Dermis microvascular lymphatic vessel endothelial cell (primary cell): ENCODE measurements at places on chromosomes 7 and 10.

DNA sequence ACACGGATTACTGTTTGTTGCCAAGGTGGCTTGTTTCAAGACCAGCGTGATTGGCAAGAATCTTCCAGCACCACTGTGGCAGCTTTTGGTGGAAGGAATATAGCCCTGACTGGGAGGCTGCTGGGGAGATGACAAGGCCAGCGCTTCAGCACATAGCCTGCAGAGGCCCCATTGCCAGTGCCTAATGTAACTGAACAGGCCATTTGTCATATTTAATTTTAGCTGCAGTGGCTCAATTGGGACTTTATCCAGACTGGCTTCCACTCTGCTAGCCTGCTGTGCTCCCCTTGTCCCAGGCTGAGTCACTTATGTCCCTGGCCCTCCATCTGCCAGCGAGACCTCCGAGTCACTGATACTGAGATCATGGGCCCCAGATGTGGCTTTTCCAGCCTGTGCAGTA is 483.1 kb downstream of the GALNT17 start:
- no peak for DNase-seq

- DNase-seq, result peak; percentile 13
Measured at GRCh38 chr10:96585736-96586418, 935 bp downstream of the TM9SF3 start.

DNA sequence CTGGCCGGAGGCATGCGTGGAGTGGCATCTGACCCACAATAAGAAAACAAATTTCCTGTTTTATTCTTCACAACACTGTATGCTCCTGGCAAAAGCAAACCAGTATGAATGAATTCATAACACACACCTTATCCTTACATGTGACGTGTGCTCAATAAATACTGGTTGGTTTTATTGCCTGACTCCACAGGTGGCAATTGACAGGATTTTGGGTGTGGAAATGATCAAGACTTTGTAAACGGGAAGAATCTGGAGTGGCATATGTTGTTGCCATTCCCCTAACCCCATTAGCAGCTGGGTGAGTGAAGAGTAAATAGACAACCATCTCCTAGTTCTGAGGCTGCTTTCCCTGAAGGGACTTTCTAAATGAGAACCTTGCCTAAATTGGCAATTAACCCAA is 215.5 kb upstream of the AOAH start:
- no peak for DNase-seq

DNA sequence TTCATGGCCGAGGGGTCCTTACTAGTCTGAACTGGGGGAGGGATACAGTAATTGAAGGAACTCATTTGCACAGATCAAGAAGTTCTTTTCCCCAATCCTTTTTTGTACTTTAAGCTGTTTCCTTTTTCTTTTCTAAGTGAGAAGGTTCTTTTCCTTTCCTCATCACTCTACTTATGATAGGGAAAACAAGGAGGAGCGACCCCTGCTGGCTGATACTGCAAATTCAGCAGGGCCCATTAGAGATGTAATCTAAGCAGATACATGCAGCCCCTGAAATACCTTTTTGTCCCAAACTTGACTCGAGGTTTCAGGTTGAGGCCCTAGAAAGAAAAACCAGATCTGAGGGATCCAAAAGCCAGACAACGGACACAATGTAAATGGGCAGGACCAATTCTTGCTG is 305.5 kb downstream of the DNAJB9 start:
- DNase-seq, result peak; percentile 4

GRCh38 chr10:114930320-114930719 is 7.7 kb upstream of the TRUB1 start:
- DNase-seq, result no peak

DNA sequence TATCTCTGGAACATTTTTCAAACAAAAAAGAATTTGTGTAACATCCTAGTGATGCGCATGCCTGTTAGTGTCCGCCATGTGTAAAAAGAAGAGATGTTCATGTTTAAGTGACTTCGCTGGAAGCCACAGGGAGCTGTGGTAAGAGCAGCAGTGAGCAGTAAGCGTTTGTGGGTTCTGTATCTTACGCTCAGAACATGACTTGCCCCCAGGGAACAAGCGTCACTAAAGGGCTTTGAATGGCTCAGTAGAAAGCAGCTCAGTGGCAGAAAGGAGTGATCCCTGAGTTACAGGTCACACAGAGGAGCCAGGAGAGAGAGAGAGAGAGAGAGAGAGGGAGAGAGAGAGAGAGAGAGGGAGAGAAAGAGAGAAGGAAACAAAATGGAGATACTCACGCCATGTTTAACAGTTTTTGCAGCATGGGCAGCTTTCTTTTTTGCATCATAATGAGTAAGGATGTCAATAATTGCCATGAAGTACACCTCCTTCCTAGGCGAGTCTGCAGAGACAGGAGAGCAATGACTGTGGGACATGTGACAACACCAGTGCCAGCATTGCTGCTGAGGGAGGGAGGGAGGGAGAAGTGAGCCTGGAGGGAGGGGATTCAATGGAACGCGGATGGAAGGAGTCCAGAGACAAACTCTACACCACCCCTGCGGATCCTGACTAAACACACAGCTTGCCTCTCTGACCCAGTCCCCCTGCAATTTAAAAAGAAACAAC is 174.6 kb downstream of the PIP4K2A start:
- no peak for DNase-seq

- DNase-seq, result peak; percentile 21
Measured at GRCh38 chr7:111788286-111789047, 226.2 kb upstream of the IMMP2L start.

- no peak for DNase-seq
Measured at GRCh38 chr10:82071231-82071630, 196.2 kb downstream of the NRG3 start.

- peak; percentile 40 for DNase-seq
Measured at GRCh38 chr10:126905776-126906703, 812 bp downstream of the DOCK1 start.

DNA sequence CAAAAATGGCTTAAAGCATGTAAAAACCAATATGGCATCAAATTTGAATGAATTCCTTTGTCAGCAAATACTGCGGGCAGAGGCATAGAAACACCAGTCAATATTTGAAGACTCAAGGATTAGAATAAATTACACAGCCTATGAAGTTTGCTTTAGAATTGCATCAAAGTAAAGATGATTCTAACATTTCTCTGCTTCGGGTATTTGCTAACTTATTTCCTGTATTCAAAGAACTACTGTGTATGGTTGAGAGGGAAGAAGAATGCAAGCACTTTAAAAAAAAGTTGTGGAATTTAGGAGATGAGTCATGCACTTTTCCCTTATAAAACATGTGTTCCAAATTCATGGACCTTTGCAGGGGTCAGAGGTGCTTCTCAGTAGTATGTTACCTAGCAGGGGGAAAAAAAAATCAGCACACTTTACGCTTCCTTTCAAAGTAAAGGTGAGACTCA is 90.1 kb downstream of the PIP4K2A start:
- peak; percentile 71 for DNase-seq

DNA sequence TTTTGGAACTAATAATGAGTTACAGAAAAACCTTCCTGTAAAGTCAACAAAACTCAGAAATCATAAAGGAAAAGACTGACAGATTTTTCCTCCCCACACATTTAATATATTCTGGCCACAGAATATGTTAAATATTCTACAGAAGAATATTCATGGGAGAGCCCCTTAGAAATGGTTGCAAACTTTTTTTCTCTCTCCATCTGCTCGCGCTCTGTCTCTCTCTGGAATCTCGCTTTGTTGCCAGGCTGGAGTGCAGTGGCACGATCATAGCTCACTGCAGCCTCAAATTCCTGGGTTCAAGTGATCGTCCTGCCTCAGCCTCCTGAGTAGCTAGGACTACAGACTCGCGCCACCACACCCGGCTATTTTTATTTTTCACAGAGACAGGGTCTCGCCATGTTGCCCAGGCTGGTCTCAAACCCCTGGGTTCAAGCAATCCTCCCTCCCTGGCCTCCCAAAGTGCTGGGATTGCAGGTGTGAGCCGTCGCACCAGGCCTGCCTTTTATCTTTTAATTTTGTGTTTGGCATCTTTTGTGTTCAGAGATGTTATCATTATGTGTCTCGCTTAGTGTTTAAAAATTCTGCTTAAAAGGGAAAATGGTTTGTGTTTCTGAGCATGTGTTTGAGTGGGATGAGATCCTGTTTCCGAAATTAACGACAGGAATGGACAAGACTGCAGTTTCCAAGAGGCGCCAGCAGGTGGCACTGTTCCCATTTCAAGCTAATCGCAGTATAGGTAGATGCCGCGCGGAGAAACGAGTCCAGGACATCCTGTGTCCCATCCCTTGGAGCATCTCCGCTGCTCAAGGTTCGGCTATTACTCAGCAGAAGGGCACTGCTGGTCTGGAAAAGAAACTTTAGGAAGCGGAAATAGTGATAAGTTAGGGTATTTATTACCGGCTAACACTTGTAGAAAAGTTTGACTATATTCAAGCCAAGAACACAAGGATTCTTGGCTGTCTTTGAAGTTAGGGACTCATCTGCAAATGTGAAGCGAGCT is 23.1 kb upstream of the ST7 start:
- DNase-seq, result peak; percentile 50

- peak; percentile 1 for DNase-seq
Measured at GRCh38 chr7:64509583-64509982, 53.3 kb downstream of the ZNF680 start.

DNA sequence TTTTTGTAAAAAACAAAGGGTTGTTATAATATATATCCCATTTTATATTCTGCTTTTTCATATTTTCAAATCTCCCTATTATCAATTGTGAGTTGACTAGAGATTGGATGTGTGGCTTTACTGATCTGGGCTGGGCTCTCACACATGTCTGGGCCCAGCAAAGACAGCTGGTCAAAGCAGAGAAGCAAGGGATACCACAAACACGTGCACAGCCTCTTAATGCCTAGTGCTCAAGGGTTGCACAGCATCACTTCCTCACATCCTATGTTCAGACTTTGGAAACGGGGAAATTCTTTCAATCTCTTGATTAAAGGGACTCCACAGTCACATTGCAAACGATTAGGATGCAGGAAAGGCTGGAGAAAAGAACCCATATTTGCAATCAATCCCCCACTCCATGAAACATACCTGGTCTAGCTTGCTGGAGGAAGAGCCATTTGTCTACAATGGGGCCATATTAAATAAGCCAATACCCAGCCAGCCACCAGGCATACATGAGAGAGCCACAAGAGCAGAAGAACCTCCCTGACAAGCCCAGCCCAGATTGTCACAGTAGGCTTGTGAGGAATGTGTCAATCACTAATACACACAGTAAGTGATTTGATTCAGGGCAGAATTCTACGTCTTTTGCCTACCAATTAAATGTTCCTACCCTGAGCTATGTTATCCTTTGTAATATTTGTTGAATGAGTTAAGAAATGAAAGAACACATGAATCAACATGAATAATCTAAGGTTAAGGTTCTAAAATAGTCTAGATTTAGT is 431.2 kb downstream of the TNS3 start:
- no peak for DNase-seq

DNA sequence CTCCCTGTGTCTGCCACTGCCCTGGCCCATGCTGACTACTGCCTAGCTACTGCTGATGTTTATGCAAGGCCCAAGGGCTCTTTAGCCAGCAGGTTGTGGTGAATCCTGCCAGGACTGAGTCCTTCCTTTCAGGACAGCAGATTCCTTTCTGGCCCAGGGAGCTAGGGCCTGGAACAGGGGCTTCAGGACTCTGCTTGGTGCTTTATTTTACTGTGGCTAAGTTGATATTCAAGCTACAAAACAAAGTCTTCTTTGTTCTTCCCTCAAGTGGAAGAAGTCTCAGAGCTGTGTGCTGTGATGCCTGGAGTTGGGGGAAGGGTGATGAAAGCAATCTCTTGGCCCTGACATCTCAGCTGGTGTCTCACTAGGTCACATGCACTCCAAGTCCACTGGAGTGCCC is 66.2 kb upstream of the NME8 start:
- no peak for DNase-seq

DNA sequence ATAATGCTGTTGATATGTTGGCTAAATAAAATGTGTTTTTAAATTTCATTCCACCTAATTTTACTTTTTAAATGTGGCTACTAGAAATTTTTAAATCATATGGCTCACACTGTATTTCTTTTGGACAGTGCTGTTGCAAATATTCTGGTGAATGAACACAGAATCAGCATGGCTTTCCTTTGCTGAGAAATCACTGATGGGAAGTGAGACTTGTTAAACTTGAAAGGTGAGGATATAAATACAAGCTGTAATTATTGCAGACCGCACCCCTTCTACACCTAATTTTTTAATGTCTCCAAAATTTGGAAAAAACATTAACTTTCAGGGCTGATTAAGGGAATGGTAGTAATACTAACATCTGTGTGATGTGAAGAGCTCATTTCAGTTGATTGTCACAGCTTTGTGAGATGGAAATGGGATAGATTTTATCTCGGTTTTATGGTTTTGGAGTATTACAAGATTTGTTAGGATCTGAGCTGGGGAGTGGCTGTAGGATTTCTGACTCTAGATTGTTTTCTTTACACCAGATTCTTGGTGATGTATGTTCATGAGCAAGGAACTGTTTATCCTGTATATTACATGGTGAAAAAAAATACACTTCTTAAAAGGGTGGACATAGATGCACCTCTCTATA is 1.3 kb downstream of the MIOS start:
- no peak for DNase-seq

- no peak for DNase-seq
Measured at GRCh38 chr10:126734967-126735366, 64.5 kb upstream of the C10orf90 start.

DNA sequence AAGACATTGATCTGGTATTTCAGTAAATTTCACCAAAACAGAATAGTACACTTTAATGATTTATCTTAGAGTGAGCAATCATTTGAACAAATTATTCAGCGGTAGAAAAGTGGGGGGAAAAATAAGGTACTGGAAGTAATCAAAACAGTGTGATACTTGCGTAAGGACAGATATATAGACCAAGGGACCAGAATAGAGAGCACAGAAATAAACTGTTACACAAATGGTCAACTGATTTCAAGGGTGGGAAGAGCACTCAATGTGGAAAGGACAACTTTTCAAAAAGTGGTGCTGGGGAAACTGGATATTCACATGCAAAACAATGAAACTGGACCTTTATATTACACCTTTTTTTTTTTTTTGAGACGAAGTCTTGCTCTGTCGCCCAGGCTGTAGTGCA is 119.9 kb downstream of the NRBF2 start:
- DNase-seq, result no peak

DNA sequence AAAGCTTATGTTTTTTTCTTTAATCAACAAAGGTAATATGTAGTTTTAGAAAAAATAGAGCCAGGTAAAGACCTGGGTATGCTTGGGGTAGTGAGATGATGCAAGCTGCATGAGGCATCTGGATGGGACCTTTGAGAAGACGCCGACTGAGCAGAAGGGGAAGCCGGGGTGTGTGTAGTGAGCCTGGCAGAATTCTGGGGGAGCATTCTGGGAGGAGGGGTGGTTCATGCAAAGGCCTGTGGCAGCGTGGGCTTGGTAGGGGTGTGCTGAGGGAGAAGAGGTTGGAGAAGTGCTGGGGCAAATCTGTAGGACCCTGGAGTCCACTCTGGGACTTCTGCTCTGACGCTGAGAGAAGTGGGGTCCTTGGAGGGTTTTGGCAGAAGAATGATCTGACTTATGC is 33.9 kb upstream of the SHH start:
- DNase-seq, result no peak

- no peak for DNase-seq
Measured at GRCh38 chr10:13511409-13511808, 17.4 kb downstream of the BEND7 start.
